ENCODE measurements at places on chromosomes 16 and 17.

GRCh38 chr17:48841395-48841831, 10.6 kb downstream of the CALCOCO2 start:
- no peak for DNase-seq

GRCh38 chr17:69898601-69899000, 176.4 kb upstream of the KCNJ16 start:
- no peak for DNase-seq

DNA sequence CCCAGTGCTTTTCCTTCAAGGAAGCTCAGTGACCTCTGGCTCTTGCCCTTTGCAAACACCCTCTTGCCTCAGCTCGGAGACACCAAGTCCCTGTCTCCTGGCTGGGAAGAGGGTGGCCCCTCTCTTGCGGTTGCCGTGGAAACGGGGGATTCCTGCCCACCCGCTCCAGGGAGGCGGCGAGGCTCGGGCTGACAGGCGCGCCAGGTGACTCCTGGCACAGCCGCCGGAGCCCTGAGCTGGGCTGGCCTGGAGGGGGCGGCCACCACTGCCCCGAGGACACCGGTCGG, 71.4 kb downstream of the ABR start:
- DNase-seq, result no peak

GRCh38 chr17:81115749-81116464, 49.4 kb upstream of the PVALEF start:
- no peak for DNase-seq

GRCh38 chr16:23966597-23967394, 131.0 kb downstream of the PRKCB start:
- DNase-seq, result no peak

DNA sequence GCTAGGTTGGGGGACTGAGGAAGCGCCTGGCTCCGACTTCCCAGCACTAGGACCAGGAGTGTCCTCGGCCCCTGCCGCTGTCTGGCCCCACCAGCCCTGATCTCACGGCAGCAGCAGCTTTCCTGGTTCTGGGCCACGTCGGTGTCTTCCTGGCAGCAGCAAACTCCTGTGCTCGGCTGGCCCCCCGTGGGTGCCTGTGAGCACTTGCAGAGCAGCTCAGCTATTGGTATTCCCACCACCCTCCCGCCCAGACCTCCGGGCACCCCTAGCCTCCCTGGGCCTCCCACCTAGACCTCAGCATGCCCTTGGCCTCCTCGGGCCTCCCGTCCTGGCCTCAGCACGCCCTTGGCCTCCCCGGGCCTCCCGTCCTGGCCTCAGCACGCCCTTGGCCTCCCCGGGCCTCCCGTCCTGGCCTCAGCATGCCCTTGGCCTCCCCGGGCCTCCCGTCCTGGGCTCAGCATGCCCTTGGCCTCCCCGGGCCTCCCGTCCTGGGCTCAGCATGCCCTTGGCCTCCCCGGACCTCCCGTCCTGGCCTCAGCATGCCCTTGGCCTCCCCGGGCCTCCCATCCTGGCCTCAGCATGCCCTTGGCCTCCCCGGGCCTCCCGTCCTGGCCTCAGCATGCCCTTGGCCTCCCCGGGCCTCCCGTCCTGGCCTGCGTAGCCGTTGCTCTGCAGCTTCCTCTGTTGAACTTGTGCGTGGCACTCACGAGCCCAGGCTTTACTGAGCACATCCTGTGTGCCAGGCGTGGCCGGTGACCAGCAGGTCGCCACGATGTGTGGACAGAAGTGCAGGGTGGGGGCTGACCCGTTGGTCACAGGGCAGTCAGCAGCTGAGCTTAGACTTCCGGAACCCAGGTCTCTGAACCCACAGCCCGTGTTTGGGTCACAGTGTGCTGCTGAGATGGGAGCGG, 51.8 kb upstream of the ACSF3 start:
- DNase-seq, result no peak

DNA sequence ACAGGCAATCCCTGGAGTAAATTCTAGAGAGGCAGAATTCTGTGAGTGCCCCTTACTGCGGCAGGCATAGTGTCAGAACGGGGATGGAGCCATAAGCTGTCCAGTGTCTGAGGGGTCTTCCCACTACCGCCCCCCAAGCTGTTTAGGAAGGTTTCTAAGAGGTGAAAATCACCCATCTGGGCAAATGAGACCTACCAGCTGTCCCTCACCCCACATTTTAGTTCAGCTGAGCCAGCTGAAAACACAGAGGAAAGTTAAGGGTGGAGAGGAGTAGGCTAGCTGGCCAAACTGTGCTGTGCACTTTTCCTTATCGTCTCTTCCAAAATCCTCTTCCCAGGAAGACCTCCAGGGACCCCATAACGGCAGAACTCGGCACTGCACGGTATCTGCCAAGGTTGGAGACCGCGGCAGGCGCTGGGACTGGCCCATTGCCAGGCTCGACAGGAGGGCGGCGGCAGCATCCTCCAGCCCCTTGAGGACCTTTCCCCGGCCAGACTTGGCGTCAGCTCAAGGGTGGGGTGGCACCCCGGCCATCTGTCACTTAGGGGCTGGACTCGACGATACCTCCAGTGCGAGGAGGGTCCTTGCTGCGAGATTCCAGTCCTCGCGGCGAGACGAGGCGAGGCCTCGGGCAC, 955 bp downstream of the ACLY start:
- DNase-seq, result peak; percentile 19

DNA sequence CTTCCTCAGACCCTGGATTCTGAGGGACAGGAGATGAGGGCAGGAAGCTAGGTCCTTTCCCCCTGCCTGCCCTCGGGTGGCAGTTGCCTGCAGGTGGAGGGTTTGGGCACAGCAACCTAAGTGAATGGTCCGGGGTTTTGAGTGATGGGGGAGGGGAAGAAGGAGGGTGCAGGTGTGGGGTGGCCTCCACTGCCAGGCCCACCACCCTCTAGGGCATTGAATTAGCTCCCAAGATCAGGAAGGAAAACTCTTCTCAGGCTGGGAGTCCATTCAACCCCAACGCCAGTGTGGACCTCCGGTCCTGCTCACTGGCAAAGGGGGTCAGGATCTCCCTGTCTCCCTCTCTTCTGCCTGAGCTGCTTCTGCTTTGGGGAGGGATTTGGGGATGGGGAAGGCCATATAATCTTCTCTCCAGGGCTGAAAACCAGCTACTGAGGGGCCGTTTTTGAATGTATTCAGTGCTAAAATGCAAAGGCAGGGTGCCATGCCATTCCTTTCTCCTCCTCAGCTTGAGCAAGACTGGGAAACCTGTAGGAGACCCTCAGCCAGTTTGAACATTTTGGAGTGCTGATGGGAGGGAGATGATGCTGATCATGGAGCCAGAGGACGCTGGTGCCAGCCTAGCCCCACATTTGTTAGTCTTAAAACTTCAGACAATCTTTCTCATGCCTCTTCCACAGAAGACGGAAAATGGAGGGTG, 18.8 kb downstream of the GRB7 start:
- no peak for DNase-seq

GRCh38 chr17:31823014-31823413, 36.0 kb downstream of the COPRS start:
- no peak for DNase-seq

DNA sequence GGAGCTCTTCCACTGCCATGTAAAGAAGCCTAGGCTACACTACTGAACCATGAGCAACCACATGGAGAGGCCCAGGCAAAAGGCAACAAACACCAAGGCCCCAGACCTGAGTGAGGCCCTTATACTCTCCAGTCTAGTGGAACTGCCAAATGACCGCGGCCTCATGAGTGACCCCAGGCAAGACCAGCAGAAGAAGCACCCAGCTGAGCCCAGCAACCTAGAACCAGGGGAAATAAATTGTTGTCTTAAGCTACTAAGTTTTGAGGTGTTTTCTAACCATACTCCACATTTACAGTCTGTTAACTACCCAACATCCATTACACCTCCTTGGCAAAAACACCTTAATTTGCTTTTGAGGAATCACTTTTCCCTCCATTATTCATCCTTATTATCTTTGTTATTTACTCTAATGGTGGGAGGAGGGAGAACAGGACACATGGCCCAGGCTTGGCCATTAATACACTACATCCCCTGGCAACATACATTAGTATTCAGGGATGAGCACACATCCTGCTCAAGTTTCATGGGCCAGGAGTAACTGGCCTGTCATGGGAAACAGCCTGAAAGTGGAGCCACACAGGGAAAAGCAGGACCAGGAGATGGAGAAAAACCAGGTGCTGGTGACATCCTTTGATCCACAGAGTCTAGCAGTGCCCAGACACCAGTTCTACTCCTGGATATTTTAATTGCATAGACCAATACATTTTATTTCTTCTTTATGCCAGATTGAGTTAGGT, 26.2 kb downstream of the SLC39A11 start:
- no peak for DNase-seq

DNA sequence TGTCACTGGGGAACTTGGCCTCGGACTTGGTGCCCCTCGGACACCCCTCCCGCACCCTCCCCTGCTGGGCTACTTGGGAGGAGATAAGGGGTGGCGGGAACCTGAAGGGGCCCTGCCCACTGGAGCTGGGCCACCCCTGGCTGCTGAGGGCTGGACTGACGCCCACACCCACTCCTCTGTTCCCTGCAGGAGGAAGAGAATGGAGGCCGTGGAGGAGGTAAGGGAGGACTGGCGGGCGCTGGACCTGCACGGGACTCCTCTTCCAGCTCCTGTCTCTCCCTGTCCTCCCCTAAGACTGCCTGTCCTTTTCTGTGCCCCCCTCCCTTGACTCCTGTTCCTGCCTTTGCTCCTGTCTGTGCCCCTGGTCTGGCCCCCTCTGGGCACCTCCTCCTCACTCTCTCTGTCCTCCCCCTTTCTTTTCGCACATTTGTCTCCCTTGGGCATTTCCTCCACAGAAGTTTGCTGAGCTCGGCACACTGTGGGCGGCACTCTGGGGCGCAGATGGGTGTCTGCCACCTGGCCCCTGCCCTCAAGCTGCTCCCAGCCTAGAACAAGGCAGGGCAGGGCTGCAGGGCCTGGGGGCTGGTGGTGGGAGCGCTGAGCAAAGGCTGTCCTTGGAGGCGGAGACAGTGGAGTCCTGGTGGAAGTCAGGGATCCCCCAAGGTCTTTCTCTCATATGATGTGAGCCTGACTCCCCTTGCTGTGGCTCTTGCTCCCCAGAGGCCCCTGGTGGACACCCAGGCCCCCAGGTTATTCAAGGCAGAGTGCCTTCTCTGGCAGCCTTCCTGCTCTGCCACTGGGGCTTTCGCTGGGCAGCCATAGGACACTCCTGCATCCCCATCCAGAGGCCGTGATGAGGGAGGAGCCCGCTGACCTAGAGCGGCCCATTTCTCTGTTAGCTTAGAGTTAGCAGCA, 32.7 kb downstream of the ARHGAP23 start:
- DNase-seq, result no peak

DNA sequence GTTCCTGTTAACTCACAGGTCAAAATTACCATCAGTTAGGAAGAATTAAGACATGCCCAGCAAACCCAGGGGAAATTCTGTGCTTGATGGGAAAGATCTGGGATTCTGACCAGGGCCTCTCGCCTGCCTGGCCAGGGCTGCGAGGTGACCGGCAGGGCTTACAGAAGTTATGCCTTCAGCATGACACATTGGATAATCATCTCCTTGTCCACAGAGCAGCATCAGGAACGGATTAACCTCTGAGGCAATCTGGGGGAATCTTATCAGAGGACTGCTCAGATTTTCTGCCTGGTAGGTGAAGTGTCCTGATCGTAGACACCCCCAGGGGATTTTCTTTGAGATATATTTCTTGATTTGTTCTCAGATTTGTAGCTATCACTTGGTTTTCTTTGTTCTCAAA, 172.5 kb downstream of the HS3ST3A1 start:
- DNase-seq, result no peak

DNA sequence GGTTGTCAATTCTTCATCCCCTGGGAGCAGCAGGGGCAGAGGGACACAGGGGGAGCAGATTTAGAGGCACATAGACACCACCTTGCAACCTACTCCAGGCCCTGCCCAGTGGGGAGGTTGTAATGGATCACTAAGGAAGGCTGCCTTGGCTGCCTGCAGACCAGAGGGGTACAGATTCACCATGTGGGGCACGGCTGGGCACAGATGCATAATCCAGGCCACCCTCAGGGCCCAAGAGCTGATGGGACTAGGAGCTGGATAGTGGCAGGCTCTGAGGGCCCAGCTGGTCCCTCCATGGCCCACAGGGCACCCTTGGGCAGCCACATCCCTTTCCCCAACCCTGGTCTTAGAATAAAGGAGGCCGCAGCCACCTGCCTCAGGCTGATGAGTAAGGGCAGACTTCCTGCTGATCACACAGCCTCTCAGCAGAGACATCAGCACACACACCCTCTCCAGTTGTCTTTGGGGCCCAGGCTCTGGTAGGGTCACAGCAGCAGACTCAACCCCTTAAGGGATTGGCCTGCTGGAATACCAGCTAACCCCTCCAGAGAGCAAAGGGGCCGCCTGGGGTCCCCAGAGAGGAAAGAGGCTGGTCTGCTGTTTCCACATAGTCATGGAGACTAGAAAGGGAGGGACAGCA, 224.9 kb downstream of the GSG1L start:
- no peak for DNase-seq

DNA sequence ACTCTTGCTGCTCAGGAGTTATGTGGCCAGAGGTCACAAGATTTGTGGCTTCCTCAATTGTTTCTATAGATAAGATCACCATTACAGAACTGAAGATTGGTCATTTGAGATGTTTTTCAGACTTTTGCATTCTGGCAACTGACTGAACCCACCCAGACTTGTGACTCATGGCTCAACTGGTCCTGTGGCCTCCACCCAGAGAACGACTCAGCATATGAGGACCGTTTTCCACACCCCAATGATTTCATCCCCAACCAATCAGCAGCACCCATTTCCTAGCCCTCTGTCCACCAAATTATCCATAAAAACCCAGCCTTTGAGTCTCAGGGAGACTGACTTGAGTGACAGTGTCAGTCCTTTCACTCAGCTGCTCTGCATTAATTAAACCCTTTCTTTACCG, 143.2 kb upstream of the ASIC2 start:
- no peak for DNase-seq

- DNase-seq, result no peak
These were observed 12.2 kb downstream of the CD300LD start for GRCh38 chr17:74579900-74580299.

GRCh38 chr17:31378638-31379037, 12.8 kb upstream of the RAB11FIP4 start:
- no peak for DNase-seq

DNA sequence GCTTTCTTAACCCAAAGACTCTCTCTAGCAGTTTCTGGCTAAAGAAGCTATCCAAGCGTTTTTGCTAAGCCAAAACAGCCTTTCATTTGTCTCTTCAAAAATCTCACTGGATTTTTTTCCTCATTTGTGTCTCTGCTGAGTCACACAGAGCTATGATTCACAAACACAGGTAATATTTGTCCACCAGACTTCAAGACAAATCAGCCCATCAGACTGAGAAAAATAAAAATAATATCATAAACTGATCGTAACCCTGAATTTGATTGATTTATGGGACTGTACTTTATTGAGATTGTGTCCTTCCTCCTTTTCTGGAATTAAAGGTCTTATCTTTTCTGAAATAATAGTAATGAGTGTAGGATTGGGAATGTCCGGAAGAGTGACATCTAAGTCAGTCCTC, 25.8 kb downstream of the TRIM16 start:
- DNase-seq, result no peak

DNA sequence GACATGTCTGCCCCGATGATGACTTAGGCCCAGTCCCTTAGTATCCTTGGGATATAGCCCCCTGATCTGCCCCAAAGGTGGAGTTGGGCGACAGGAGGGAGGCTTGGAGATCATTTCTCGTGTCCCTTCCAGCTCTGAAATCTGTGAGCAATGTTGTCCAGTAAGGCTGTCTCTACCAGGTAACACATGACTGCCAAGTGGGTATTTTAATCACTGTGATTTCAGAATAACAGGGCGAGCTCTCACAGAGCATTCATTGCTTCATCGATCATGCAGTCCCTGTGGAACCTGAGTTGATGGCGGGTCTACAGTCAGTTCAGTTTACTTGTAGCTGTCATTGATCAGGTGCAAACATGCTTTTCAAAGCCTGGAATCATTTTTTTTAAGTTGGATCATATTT, 39.2 kb downstream of the KSR1 start:
- DNase-seq, result no peak

GRCh38 chr16:58299757-58300349, 5.0 kb upstream of the PRSS54 start:
- DNase-seq, result no peak

Measured in activated CD4-positive, alpha-beta T cell treated with anti-CD3 and anti-CD28 coated beads for 1 hour (primary cell).